Activated CD4-positive, alpha-beta memory T cell treated with anti-CD3 and anti-CD28 coated beads, Interleukin-2, amount 10 ng/mL, durations not matched to agents 7 days and 5 days (primary cell): ENCODE measurements at places on chromosomes 16 and 17. TPM values are rescaled to one million over a fixed set of nuclear protein-coding genes. Genes with fewer than 3 reads are reported as not detected.

GRCh38 chr17:58991718-58992331 is 114.9 kb downstream of the TRIM37 start:
- no peak for DNase-seq

DNA sequence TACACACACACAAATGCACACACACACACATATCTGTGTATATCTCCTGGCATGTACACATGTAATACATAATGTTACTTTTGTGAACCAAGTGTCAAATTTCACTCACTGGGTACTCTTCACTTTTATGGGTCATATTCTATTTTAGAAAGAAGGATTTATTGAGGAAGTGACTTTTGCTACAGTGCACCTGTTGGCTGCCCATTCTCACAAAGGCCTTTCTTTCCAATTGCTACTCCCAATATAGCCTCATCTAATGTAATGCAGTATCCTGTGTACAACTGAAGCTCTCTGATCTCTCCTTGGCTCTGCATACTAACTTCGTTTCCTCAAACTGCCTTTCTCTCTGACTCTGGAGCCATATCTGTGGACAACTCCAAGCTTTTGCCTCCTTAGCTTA is 107.5 kb downstream of the ABCA8 start:
- no peak for DNase-seq

DNA sequence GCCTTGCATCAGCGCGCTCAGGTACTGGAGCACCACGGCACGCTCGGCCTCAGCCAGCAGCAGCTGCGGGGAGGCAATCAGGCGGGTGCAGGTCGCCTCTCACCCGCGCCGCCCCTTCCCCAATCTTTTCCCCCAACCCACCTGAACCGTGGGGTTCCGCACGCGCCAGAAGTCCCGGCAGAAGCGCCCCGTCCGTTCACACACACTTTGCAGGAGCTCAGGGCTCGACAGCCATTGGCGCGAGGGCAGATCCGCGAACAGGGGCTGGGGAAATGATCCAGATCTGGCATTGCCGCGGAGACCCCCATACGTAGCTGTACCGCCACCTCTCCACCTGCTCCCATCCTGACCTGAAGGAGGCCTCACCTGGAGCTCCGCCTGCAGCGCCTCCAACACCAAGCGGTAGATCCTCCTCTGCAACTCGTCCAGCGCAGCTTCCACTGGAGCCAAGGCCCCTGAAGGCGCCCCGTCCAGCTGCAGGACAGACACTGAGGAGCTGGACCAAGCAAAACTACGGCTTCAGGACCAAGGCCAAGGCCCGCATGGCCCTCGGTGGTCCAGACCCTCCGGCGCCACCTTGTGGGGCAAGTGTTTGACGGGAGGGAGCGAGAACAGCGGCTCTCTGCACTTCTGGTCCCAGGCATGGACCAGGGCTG is 1.4 kb upstream of the MATCAP1 start:
- DNase-seq: peak; percentile 87

- no peak for DNase-seq
Measured at GRCh38 chr17:42751628-42752027, 6.8 kb upstream of the EZH1 start.

DNA sequence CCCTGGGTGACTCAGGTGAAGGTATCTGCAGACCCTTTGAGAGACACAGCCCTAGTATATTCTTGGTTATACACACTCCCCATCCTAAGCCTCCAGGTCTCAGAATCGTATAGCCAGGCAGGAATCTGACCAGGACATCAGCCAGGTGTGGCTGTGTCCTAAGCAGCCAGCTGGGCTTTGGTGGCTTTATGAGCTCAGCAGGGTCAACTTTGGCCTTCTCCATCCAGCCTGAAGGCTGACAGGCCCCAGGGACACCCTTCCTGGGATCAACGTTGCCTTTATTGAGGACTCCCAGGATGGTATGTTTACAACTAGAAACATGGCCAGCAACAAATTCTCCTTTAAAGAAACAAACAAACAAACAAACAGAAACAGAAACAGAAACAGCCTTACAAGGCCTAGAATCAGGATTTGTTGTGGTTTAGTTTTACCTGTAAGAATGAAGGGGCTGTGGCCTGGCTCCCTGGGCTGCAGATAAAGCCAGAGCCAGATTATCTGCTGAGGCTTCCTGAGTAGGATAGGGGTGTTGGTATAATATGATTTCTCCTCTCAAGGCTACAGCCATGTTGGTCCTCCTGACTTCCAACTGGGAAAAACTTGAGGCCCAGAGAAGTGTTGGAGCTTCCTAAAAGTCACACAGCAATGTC is 8.5 kb downstream of the KIF19 start:
- no peak for DNase-seq

The GAS2L2 gene
- not detected for total RNA-seq
